Bone marrow (tissue), 2 donors: ENCODE measurements at places on chromosomes 2 and 18.
A peak's percentile ranks its signal among the peaks of the same experiment; 100 is the strongest.

- DNase-seq, result no peak
Measured at GRCh38 chr18:60147323-60147722, 225.3 kb downstream of the MC4R start.

- no peak for DNase-seq
Measured at GRCh38 chr2:42809819-42810120, 17.4 kb upstream of the HAAO start.

GRCh38 chr2:43579275-43579981 is 16.4 kb downstream of the THADA start:
- DNase-seq, result no peak

- DNase-seq, result no peak
Measured at GRCh38 chr18:34223164-34223892, 1.4 kb downstream of the NOL4 start.

- DNase-seq, result no peak
Measured at GRCh38 chr2:40416486-40416885, 35.4 kb downstream of the SLC8A1 start.

DNA sequence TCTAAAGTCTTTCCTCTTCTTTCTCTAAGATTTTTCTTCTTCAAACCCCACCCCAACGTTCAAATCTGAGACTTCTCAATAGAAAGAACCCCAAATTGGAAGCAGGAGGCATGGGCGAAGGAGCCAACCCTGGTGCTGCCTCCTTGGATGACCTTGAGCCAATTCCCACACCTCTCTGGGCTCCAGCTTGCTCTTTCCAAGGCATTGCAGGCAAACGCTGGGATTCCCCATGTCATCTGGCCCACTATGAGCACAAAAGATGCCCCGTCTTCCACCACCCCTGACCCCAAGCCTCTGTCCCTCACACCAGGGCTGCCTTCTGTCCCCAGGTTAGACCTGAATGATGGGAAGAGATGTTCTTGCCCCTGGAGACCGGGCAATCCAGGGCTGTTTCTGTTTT is 57.0 kb downstream of the TTC32 start:
- no peak for DNase-seq

- DNase-seq, result no peak
Measured at GRCh38 chr2:185990861-185991525, 252.4 kb downstream of the FSIP2 start.

DNA sequence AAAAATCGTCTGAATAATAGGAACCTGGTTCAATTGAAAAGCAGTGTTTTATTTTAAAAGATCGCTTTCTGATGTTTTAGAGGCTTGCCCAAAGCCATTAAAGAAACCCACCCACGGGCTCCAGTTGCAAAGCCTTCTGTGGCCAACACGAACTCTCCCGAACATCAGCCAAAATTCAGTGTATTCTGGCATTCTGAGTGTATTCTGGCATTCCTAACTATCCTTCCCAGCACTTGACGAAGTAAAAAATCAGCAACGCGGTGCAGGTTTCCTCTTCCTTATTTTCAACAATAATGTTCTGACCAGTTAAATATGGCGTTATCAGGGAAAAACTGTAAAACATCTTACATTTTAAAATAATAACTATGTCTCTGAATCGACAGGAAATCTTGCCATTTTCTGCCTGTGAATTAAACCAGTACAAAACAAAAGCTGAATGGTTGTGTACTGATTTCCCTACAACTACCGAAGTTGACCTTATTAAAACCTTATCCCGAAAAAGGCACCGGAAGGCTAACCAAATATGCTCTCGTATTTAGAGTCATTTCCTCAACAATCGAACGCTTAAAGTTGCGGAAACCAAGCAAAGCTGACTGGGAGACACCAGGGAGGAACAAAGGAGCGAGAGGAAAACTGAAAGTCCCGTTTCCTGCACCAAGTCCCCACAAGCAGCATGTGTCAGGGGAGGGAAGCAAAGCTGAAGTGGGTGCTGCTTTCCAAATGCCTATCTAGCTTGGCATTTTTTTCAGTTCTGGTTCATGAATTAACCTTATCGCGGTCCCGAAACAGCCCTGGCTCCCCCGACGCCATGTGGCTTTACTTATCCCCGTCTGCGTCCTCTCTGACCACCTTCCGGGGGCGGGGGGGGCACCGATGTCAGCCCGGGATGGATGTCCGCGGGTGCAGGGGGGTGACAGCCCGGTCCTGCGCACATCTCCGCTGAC is 44.3 kb downstream of the ZNF516 start:
- peak; percentile 39 for DNase-seq

GRCh38 chr2:55519938-55520885 is 694 bp downstream of the CFAP36 start:
- DNase-seq, result peak; percentile 32

GRCh38 chr2:109613081-109613921 is 465 bp downstream of the SEPTIN10 start:
- DNase-seq, result no peak

GRCh38 chr2:51734115-51734514 is 702.2 kb upstream of the NRXN1 start:
- DNase-seq, result no peak

DNA sequence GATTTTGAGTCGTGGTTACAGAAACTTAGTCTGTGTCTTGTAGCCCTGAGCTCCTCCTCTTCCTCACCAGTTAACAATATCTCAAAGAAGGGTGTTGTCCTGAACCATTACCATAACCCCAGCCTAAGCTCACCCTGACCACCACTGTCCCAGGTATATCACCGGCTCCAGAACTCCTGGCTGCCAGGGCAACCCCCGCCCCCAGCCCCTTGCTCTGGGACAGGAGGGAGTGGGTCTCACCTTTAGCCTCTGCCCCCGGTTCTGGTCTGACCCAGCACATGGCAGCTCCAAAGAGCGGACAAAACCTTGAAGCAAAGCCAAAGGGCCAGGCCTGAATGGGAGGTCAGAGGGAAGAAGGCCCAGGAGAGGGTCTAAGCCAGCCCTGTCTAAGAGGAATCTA is 5.6 kb upstream of the PSMD1 start:
- DNase-seq, result no peak

GRCh38 chr2:138356178-138356577 is 145.4 kb upstream of the SPOPL start:
- no peak for DNase-seq

GRCh38 chr2:190425221-190425866 is 17.2 kb downstream of the MFSD6 start:
- no peak for DNase-seq

- no peak for DNase-seq
Measured at GRCh38 chr18:48544116-48544515, 5.3 kb downstream of the CTIF start.

DNA sequence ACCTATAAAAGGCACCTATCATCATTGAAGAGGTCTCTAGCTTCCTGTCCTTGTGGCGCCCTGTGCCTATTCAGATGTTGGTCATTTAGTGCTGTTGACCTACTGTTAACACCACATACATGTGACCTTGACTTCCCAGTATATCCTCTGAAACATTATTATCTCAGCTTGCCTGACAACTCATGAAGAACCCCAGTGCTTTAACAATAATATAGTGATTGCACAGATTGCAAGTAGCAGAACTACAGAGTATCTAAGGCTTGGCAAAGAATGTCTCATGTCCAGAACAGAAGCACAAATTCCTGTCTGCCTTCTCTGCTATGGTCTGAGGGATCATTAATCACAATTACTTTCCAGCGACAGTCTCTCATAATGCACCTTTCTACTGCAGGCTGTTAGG is 165.3 kb downstream of the LCLAT1 start:
- DNase-seq, result peak; percentile 8

- DNase-seq, result peak; percentile 45
Measured at GRCh38 chr2:16656784-16657391, 8.7 kb downstream of the CYRIA start.

- DNase-seq, result no peak
Measured at GRCh38 chr2:67240507-67240906, 156.6 kb upstream of the ETAA1 start.

DNA sequence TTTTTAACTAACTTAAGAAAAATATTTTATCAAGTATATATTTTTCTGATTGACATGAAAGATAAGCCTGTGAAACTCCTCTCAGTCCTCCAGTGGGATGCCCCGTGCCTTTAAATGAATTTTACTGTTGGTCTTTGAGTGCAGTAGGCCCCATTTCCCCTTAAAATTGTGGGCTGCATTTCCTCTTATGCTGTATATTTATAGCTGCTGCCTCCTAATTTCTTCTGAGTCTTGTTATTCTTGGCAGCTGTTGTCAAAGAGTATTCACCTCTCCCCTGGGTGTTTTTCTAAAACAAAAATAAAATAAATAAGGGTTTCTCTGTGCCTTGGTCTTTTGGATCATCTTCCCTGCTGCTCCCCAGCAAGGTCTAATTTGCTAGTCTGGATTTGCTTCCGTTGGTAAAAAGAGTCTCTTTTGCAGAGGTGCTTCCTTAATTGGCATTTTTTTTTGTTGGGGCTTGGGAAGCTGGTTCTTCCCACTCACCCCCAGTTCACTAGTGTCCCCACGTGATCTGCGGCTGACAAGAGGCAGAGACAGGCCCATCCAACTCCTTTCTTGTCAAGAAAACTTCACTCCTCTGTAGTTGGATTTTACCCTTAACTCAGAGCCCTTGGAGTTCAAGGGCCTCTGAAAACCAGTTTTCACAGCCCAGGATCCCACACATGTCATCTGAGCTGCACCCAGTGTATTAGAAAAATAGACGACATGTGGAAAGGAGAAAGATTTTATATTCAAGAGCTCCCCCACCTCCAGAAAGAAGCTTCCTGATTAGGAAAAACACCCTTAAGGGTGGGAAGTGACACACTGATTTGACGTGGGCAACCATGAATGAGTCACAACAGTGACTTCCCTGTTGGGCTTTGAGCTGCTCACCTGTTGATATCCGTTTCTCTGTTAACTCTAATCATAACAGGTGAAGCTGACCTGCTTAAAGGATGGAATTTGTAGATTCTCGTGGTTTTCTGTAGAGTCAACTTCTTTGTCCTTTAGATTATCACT is 431.5 kb downstream of the DCDC2C start:
- DNase-seq, result no peak

DNA sequence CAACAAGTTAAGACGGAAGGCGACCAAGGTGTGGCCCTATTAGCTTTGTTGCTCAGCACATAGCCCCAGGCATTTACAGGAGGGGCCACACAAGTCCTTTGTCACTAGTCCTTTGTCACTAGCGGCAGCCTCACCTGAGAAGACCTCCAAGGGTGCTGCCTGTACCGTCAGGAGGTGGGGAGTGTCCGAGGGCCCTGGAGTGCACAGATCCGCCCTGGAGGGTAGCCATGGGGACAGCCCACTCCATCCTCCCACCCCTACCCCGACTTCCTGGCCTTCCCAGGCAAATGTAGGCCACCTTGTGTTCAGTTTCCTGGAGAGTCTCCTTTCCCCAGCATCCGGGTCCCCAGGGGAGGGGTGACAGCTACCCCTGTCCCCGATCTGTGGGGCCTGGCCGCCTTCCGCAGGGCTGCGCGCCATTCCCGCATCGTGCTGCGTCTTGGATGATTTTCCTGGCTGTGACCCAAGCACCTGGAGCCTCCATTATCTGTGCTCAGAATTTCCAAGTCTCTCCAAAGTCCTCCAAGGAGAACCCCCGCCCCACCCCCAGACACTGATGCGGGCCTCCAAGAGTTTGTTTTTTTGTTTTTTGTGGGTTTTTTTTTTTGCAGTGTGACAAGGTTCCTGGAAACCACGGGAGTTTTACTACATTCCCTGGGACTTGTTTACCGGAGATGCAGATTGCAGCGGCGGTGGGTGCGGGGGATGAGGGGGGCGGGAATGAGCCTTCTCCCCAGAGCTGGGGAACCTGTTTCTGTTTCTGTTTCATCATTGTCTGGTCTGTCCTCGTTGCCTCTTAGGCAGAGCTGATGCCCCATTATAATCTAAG is 28.6 kb downstream of the TEX44 start:
- peak; percentile 83 for DNase-seq

- no peak for DNase-seq
Measured at GRCh38 chr2:58638256-58638805, 397.2 kb upstream of the FANCL start.

DNA sequence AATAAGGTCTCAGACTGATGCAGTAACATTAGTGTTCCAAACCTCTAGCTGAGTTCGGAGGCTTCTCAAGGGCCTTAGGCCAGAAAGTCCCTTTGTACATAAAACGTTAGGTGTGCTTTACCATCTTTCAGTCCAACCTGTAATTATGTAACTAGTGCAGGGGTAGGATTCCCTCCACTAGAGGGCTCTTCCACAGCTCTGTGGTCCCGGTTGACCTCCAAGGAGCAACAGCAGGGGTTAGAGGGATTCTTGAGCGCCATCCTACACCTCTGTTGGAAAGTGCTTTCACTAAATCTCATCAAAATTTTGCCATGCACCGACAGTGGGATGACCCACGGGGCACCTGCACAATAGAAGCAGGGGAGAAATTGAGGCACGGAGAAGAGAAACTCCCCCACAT is 155.8 kb upstream of the LRP1B start:
- DNase-seq, result no peak

DNA sequence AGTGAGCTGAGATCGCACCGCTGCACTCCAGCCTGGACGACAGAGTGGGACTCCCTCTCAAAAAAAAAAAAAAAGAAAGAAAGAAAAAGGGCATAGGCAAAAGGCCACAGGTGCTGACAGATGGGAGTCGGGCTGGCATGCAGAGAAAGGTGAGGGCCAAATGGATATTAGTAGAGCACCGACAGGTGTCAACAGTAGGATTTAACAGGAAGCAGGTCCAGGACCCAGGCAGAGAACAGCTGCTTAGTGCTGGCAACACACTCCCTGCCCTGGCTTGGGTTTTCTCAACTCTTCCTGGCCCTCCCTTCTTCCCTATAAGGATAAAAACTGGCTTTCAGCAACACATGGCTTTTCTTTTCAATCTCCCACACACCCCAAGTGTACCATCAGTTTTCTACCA is 84.9 kb downstream of the MRO start:
- no peak for DNase-seq

- DNase-seq, result no peak
Measured at GRCh38 chr2:208334230-208334629, 68.2 kb downstream of the PIKFYVE start.

DNA sequence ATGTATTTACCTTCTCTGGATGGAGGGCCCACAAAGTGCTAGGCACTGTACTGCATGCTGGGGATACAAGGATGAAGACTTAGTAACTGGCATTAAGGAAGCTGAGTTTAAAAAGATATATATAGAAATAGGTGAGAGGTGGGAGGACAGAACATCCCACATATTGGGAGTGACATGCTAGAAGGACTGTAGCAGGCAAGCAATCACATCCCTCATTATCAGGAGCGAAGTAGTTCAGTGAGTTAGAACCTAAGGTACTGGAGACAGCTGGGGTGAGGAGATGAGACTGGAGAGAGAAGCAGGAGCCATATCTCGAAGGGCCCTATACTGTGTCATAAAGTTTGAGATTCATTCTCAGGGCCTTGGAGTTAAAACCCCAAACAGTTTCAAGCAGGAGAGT is 10.9 kb upstream of the OSBPL1A start:
- no peak for DNase-seq

- DNase-seq, result no peak
Measured at GRCh38 chr2:169275696-169276444, 86.5 kb downstream of the LRP2 start.

GRCh38 chr2:10557506-10558265 is 109.6 kb upstream of the ODC1 start:
- DNase-seq, result no peak

DNA sequence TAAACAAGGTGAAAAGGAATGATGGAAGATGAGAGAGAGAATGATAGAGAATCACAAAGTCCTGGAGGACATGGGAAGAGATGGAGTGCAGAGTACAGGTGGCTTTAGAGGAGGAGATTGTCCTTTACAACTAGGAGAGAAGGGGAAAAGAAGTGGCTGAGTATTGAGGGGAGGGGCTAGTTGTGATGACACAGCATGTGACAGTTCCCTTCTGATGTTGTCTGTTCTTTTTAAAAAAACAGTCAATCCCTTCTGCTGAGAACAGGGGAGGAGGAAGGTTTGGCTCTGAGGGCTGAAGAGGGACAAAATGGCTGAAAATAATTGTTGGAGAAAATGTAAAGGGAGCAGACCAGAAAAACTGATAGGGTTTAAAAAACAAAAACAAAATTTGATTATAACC is 44.0 kb downstream of the STEAP3 start:
- no peak for DNase-seq
